ENCODE measurements at places on chromosomes 7 and 10. TPM values are rescaled to one million over a fixed set of nuclear protein-coding genes. Genes with fewer than 3 reads are reported as not detected.

Gene CTTNBP2
- 2.3 TPM for total RNA-seq

Gene MUC3A
- not detected for total RNA-seq

Gene ASZ1
- total RNA-seq = not detected

Gene H2BK1
- total RNA-seq = 1.1 TPM

Gene HACD1
- 28.6 TPM for total RNA-seq

Gene CPED1
- 3.4 TPM for total RNA-seq

Gene FAM180A
- total RNA-seq = 0.24 TPM

Gene NKX6-2
- not detected for total RNA-seq

Gene NKX1-2
- not detected for total RNA-seq

Gene SAP25
- 1.5 TPM for total RNA-seq

Gene ATP6V0A4
- total RNA-seq = 0.64 TPM

Gene NAPEPLD
- total RNA-seq = 11.6 TPM

Gene PLAU
- 112 TPM for total RNA-seq

Gene TMEM229A
- total RNA-seq = not detected

Gene RGS10
- 23.3 TPM for total RNA-seq

Gene OR2A42
- 0.08 TPM for total RNA-seq

Gene GFRA1
- total RNA-seq = 41.8 TPM

Gene TYW1B
- 2.3 TPM for total RNA-seq

Gene LRRC18
- not detected for total RNA-seq

Gene ARMC3
- not detected for total RNA-seq

Gene FOXI2
- total RNA-seq = not detected

Gene PRPS1L1
- total RNA-seq = not detected

Gene MACC1
- not detected for total RNA-seq

Gene LRRN3
- total RNA-seq = 0.56 TPM

Gene PIP
- total RNA-seq = not detected

Gene OGDHL
- 1.7 TPM for total RNA-seq

Gene ZNF239
- total RNA-seq = 3.7 TPM

Gene ZNF398
- 19.4 TPM for total RNA-seq

Gene VCL
- 338 TPM for total RNA-seq

Gene COBL
- total RNA-seq = not detected

Gene GPER1
- total RNA-seq = 3.0 TPM

Gene KCNIP2
- 3.5 TPM for total RNA-seq

Gene MBL2
- total RNA-seq = not detected

Gene GPRIN2
- total RNA-seq = 2.5 TPM

Gene GLI3
- total RNA-seq = 57.9 TPM

Gene AOC1
- total RNA-seq = not detected

Gene DOCK4
- total RNA-seq = 44.9 TPM

Gene KLHL7
- total RNA-seq = 50.2 TPM

Gene ADCYAP1R1
- total RNA-seq = not detected

Gene AKR1D1
- total RNA-seq = not detected

Gene CCDC3
- 15.0 TPM for total RNA-seq

Gene PON1
- total RNA-seq = not detected

Gene BAIAP2L1
- 10.9 TPM for total RNA-seq

Gene CUBN
- total RNA-seq = 1.7 TPM

Gene CYP3A5
- not detected for total RNA-seq

Gene PPA1
- 60.4 TPM for total RNA-seq
